NCI-H2081 (cell line): ENCODE measurements at places on chromosomes 6 and 20.

DNA sequence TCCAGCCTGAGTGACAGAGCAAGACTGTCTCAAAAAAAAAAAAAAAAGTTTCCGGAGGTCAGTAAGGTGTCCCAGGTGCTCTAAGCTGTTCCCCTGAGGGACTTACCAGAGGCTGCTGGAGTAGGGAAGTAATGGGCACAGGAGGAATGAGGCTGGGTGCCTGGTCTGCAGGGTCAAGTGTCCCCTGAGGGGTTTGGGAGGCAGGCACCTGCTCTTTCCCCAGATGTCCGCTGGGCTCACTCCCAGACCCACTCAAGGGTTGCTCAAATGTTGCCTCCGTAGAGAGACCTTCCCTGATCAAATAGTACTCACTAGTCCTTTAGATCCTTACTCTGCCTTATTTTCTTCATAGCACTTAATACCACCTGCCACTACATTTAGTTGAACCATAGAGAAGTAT is 5.4 kb upstream of the MAPK13 start:
- DNase-seq = no peak

DNA sequence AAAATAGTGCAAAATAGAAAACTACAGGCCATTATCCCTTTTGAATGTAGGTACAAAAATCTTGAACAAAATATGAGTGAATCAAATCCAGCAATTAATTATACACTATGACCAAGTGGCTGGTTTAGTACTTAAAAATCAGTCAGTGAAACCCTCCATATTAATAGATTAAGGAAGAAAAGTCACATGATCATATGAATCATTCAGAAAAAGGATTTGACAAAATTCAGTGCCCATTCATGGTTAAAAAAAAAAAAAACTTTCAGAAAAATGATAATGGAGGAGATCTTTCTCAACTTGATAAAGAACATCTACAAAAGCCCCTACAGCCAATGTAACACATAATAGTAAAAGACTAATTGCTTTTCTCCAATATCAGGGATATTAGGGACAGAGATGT is 75.0 kb downstream of the FAM120B start:
- no peak for DNase-seq

DNA sequence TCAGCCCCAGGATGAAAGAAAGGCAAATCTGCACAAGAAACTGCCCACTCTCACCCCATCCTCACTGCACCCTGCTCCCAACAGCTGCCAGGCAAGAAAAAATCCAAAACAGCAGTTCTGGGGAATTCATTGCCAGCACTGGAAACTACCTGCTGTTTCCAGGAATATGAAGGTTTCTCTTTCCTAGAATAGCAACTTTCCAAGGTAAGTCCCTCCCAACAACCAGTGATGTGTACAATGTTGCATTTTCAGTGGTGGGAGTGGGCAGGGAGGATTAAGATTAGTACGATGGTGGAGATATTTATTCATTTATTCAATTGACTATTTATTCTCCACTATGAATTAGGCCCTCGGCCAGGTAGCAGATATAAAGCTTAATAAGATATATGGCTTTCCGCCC is 10.2 kb upstream of the HLA-DOB start:
- no peak for DNase-seq

- DNase-seq = no peak
Measured at GRCh38 chr6:162219266-162219665, 508.3 kb downstream of the PRKN start.

- peak; percentile 49 for DNase-seq
Measured at GRCh38 chr6:31541059-31541657, 645 bp downstream of the DDX39B start.

- no peak for DNase-seq
Measured at GRCh38 chr6:15526212-15526701, 136.6 kb downstream of the DTNBP1 start.

- no peak for DNase-seq
Measured at GRCh38 chr20:36331209-36331608, 25.1 kb downstream of the DLGAP4 start.

- no peak for DNase-seq
Measured at GRCh38 chr6:161333410-161333809, 59.5 kb upstream of the AGPAT4 start.

DNA sequence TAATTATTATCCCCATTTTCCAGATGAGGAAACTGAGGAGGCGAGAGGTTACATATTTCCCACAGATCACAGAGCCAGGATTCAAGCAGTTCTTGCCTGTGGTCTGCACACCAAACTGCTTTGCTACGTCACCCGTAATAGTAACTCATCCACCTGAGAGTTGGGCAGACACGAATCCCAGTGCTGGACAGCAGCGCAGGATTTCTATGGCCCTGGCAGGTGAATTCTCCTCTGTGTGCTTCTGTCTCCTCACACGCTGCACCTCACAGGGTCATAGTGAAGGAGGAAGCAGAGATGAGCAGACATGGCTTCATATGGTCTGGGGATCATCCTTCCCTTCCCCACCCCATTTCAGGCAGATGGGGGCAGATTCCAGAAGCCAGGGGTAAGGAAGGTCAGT is 127.0 kb upstream of the LRFN2 start:
- no peak for DNase-seq

- peak; percentile 66 for DNase-seq
Measured at GRCh38 chr6:6494677-6495076, 93.8 kb upstream of the LY86 start.

DNA sequence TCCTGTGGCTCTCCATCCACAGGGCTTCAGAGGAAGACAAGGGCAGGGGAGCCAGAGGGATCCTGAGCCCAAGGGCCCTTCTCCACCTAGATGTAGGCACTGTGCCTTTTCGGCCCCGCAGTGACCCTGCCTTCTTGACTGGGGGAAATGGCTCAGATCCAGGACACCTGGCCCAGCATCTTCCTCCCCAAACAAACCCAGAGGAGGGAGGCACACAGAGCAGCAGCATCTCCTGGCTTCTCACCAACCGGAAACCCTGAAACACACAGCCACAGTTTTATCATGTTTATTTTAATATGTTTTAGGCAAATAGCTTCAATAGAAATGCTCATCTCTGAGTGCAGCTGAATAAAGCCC is 84.5 kb upstream of the LRFN2 start:
- DNase-seq = peak; percentile 80

GRCh38 chr6:8683204-8683603 is 247.9 kb upstream of the SLC35B3 start:
- DNase-seq = no peak

- no peak for DNase-seq
Measured at GRCh38 chr6:160798625-160799024, 96.6 kb downstream of the PLG start.

GRCh38 chr6:16524380-16524707 is 236.9 kb downstream of the ATXN1 start:
- no peak for DNase-seq

DNA sequence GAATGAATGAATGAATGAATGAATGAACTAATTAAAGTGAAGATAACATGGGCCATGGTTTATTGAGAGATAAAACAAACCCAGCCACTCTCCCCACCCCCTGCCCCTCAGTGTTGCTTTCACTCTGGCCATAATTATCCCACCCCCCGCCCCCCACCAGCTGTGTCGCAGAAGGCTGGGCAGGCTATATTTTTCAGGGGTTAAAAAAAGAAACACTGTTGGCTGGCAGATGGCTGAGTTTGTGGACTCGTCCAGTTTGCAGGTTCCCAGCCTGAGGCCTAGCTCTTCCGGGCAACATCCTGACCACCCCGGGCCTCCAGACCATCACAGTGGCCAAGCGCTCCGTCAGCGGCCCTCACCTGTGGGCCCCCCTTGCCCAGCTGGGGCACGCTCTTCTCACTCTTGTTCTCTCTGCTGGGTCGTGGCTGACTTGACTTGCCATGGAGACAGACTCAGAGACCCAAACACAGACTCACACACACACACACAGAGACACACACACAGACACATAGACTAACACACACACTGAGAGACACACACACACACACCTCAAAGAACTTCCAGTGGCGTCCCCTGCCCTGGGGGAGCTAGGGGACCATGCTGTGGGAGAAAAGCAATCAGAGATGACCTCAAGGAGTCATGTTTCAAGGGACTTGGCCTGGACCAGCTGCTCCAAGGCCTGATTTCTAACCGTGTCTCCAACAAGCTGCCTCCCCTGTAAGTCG is 2.2 kb upstream of the GRM4 start:
- no peak for DNase-seq

DNA sequence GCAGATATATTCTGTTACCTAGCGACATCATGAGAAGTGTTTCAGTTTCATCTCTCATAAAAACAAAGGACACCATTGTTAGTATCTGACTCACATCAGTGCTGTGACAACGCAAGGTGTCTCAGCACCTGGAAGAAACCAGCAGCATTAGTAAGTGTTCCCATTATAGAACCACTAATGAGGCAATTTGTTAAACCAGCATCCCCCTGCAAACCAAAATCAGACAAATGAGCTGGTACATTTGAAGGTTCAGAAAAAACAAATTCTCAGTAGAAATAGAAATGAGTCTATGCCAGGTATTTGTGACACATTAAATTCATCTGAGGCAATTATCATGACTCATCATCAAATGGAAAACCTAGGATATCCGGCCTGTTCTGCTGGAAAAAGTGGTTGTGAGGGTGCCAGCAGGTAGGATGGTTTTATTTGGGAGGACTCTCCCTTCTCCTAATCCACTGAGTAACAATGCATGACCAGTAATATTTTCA is 151.7 kb downstream of the TMEM200A start:
- no peak for DNase-seq

- peak; percentile 52 for DNase-seq
Measured at GRCh38 chr20:50120935-50121693, 8.2 kb upstream of the UBE2V1 start.
